ENCODE measurements at places on chromosomes 2 and 18. TPM values are rescaled to one million over a fixed set of nuclear protein-coding genes. Genes with fewer than 3 reads are reported as not detected.

PSTPIP2 gene
- total RNA-seq: 7.2 TPM

CNGA3 gene
- not detected for total RNA-seq

SRBD1 gene
- total RNA-seq: 9.3 TPM

HNMT gene
- total RNA-seq: 20.2 TPM

TMEM37 gene
- total RNA-seq: 1.2 TPM

Data from epithelial cell of proximal tubule (primary cell).